ENCODE measurements at places on chromosomes 1 and 21.

DNA sequence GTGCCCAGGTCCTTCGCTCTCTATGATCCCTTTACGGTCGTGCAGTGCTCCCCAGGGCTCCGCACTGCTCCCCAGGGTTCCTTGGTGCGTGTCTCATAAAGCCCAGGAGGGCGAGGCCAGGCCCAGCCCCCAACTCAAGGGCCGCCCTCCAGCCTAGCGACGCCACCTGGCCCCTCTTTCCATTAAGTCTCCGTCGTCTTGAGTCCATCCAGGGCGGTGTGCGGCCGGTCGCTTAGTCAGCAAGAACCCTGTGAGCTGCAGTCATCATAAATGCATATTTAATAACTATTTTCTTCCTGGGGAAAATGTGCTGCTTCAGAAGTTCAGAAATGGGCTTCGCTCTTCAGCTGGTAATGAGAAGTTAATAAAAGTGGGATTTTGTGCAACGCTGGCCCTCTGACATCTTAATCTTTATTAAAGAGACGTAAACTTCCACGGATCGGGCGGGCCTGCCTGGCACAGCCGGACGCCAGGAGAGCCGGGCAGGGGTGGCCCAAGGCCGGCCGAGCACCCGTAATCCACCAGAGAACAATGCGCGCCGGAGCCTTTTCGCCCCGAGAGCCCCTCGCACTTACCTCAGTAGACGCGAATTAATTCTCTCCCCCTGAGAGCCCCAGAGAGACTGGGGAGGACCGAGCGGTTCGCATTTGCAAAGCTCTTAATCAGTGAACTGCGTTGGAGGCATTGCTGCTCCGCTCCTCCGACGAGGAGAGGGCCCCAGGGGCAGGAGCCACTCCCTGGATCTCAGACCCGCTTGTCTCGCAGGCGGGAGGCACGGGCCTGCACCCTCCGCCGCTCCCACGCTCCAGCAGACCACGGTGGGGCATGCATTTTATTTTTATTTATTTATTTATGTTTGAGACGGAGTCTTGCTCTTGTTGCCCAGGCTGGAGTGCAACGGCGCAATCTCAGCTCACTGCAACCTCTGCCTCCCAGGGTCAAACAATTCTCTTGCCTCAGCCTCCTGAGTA, 188.3 kb upstream of the ARHGEF16 start:
- DNase-seq: no peak

DNA sequence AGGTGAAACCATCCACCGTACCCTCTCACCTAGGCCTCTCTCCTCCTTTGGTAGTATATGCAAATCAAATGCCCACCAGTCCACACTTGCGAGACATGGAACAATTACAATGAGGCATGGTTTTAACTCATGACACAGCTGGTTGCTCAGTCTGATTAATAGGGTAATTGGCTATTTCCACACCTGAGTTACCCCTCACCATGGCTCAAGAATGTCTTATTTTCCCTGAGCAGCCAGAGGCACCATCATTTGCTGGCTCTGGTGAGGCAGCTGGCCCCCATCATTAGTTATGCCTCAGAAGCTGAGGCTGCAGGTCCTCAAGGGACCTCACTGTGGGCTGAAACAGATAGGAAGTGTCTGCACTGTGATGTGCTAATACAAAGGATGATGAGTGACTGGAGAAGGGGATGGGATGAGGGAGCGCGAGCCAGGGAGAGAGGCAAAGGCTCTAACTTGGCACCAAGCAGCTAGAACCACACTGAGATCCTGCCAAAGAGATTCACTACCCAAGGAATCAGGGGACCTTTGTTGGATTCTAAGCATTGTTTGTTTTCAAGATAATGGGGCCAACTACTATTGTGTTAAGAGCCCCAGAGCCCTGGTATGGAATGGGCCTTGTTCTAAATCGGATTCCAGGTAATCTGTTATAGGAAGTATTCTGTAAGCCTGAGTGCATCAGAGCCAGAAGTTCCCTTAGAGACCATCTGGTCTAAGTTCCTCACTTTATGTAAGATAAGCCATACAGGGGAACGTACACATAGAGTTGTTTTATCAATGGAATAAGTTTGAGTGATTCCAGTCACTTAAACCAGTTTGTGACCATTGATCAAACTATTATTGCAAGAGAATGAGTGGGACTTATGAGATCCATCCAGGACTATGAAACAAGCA, 80.0 kb upstream of the CNTN2 start:
- no peak for DNase-seq

DNA sequence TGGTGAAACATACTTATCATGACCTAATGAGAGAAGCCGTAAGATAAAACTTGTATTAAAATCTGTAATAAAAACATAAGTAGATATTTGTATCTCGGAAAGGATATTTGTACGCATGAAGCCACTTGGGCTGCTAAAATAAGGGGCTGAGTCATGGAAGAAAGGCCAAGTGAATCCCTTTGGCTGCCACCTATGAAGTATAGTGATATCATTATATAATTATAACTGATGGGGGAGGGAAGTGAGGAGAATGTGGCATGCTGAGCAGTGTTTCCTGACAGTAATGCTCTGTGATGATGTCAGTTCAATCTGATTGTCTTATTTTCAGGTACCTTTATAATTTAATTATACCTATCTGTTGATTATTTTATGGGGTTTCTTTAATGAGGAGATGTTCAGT, 13.6 kb downstream of the RWDD3 start:
- no peak for DNase-seq

- DNase-seq: no peak
Observed at GRCh38 chr1:50109647-50110075, 941 bp downstream of the ELAVL4 start.

DNA sequence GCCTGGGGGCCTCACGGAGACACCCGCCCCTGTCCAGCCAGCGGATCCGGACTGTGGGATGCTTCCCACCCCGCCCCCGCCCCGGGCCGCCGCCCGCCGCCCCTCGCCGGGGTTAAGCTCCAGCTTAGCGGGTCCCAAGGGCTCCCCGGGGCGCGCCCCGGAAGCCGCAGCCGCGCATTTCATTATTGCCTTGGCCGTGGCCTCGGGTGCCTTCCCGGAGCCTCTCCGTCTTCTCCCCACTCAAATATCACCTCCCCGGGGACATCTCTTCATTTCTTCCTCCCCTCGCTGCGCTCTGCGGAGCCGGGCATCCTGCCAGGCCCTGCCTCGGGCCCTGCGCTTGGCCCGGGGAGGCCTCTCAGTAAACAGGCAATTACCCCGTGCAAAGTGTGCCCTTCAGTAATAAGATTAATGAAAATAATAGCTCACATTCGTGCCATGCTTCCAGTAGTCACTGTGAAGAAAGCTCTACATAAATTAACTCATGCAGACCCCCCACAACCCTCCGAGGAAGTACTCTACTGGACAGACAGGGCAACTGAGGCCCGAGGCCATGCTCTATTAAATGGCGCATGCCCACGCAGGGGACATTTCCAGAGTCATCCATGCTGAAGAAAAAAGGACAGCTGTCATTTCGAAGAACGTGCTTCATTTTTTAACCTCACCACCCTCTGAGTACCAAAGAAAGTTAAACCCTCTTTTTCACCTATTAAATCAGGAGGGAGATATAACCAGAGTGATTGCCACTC, 49.9 kb upstream of the LAPTM5 start:
- DNase-seq: no peak

- no peak for DNase-seq
Observed at GRCh38 chr1:31335007-31335406, 37.9 kb downstream of the FABP3 start.

GRCh38 chr1:213720032-213720431, 267.7 kb upstream of the PROX1 start:
- DNase-seq: no peak

- no peak for DNase-seq
Observed at GRCh38 chr21:27564684-27565301, 597.9 kb upstream of the ADAMTS5 start.

DNA sequence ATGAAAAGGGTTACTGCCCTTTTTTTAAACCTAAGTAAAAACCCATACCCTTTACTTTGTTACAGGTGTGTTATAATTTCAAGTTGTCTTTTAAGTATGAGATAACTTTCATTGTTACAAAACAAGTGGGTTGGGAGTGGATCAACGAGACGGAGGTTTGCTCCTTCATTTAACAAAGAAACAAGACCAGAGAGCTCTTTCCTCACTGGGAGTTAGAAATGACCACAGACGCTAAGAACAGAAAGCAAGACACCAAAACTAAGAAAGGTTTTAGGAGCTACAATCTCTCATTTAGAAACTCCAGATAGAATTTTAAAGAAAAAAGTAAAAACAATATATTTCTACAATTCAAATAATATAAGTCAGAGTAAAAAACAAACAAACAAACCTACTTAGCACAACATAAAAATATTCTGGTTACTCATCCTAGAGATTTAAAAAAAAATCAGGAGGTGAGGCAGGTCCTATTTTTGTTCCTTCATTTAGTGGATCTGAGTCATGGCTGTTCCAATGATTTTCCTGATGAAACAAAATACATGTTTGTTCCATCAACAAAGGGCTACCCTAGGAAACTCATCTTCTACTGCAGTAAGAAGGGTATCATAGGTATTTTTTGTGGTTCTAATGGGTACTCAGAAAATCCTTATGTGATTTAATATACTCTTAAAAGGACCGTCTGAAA, 33.0 kb downstream of the APP start:
- DNase-seq: no peak

DNA sequence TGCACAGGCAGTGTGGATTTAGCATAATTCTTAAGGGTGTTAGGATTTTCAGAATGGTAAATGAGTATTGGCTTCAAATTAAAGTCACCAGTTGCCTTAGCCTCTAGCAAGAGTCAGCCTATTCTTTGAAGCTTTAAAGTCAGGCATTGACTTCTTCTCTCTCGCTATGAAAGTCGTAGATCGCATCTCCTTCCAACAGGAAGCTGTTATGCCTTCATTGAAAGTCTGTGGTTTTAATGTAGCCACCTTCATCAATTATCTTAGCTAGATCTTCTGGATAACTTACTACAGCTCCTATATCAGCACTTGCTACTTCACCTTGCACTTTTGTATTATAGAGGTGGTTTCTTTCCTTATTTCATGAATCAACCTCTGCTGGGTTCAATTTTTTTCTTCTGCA, 320.2 kb downstream of the PTPRC start:
- no peak for DNase-seq

- no peak for DNase-seq
Observed at GRCh38 chr1:198892065-198892464, 253.2 kb downstream of the PTPRC start.

GRCh38 chr1:36846357-36846756, 188.0 kb downstream of the GRIK3 start:
- DNase-seq: no peak

All from AG04449 (cell line).